ENCODE measurements at places on chromosomes 2 and 18. TPM values are rescaled to one million over a fixed set of nuclear protein-coding genes. Genes with fewer than 3 reads are reported as not detected.
A peak's percentile ranks its signal among the peaks of the same experiment; 100 is the strongest.

The ARHGEF4 gene
- 30.5 TPM for total RNA-seq

GRCh38 chr2:215357660-215358059, 45.8 kb downstream of the ATIC start:
- DNase-seq = no peak

The COBLL1 gene
- total RNA-seq = 3.6 TPM

The ATOH8 gene
- 0.04 TPM for total RNA-seq

DNA sequence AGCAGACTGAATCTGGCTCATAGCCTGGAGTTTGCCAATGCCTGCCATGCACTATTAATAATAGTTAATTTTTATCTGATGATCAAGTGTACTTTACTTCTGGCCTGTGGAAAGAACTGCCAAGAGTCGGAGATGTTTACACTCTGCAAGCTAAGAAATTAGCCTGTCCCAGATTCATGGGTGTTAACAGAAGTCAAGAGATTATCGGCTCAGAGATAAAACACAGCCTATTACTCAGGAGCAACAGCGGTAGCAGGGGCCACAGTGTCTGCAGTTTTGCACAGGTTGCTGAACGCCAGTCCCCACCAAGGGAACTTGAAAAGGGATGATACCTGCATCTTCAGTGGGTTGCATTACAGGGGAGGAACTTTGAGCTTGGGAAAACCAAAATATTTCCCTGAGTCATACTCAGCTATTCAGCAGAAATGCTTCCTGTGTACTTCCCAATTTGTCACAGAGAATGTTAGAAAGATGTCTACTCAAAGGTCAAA, 4.3 kb upstream of the ADI1 start:
- DNase-seq = peak; percentile 75

GRCh38 chr2:7952046-7952745, 729.7 kb upstream of the ID2 start:
- DNase-seq = no peak

The PXDN gene
- total RNA-seq = 125 TPM

- DNase-seq = no peak
These were observed 1.1 kb downstream of the CASP8 start for GRCh38 chr2:201261471-201261870.

DNA sequence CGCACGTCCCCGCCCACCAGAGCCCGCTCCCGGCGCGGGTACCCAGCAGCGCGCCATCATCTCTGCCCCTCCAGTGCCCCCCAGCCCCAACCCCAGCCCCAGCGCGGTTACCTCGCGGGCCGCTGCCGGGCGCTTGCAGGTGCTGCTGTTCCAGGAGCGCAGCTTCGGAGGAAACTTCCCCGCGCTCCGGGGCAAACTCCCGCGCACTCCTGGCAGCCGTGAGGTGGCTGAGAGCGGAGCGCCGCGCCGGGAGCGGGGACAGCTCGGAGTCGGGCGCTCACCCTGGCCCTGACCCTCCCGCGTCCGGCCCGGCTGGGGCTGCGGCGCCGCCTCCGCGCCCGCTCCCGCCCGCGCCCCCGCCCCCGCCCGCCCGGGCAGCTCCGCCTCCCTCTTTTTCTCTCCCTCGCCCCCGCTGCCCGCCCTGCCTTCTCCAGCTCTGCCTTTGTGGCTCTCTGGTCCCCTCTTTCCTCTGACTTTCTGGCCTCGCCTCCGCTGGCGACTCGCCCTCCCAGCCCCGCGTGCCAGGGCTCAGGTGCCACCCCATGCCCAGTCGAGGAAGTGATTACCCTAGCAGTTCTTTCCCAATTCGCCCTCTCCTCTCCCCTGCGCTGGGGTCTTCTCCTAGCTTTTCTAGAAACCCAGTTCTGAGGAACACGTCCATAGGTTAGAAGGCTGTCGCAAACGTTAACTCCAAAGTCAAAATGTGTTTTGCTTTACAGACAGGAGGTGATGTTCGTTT, at the start of gene CHST9:
Gene CHST9, minus strand, starts transcription at position 284 of the 739 bp plus-strand sequence. CDS start 42,499 bp downstream, outside the sequence.
- DNase-seq = no peak

The ADCYAP1 gene
- 0.36 TPM for total RNA-seq

DNA sequence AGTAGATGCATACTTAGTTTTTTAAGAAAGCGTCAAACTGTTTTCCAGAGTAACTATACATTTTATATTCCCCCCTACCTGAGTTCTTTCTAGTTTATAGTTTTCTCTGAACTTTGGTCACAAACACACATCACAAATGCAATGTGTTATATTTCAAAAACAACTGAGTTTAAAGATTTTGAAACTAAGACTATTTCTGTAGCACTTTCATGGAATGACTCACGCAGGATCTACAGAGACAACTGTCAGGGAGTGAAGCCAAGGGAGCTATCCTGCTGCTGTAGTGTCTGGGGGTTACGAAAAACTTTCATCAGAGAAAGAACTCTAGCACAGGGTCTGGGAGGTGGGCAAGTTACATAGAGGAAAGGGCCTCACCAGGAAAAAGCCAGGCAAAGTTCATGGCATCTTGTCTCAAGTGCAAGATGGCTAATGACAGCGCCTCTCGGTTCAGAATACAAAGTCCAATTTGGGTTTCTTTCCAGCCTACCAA, 66.8 kb downstream of the UXS1 start:
- no peak for DNase-seq

GRCh38 chr2:142100970-142101369, 29.8 kb downstream of the LRP1B start:
- DNase-seq = peak; percentile 28

The SP110 gene
- 6.7 TPM for total RNA-seq

The RBM45 gene
- 10.5 TPM for total RNA-seq

DNA sequence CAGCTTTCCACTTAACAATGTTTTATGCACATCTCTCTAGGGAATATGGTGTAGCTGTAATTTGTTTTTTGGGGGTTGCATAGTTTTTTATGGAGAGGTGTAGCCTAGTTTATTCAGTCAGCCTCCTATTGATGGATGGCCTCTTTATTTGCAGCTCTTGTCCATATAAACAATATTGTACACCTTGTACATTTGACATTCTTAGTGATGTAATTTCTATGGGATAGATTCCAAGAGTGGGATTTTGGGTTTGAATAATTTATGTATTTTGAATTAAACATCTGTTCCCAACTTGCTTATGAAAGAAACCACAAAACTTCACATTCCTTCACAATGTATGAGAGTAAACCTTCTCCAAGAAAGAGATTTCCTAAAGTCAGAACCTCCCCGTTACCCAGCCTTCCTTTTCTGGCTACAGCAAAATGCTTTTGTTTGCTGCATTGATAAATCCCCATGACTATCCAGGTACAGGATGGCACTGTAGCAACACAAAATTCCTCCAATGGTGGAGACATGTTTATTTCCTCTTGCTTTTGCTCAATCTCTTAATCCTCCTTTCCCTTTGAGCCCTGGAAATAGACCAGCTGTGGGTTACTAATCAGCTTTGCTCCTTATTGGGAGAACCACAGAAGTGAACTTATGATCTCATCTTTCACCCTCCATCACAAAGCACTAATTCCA, 58.4 kb upstream of the GALR1 start:
- no peak for DNase-seq

The ATP6V1B1 gene
- not detected for total RNA-seq

The MREG gene
- 24.4 TPM for total RNA-seq

The ZNF804A gene
- total RNA-seq = 1.9 TPM

GRCh38 chr2:151634736-151635467, 99.4 kb downstream of the NEB start:
- DNase-seq = no peak

The CRYGC gene
- not detected for total RNA-seq

DNA sequence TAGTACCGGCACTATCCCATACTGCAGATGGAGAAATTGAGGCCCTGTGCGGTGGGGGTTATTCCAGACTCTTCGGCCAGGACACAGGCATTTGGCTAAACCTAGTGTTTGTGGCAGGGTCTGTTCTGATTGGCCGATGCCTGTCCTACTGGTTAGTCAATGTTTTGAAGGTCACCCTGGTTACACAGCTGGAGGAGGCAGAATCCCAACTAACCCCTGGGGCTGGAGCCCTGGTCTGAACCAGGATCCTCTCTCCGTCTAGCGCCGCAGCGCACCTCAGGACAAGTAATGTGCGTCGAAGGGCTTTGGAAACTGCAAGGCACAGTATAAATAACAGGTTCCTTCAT, 19.4 kb downstream of the TEX44 start:
- peak; percentile 60 for DNase-seq

GRCh38 chr18:53909668-53910067, 314.8 kb downstream of the MBD2 start:
- peak; percentile 70 for DNase-seq

DNA sequence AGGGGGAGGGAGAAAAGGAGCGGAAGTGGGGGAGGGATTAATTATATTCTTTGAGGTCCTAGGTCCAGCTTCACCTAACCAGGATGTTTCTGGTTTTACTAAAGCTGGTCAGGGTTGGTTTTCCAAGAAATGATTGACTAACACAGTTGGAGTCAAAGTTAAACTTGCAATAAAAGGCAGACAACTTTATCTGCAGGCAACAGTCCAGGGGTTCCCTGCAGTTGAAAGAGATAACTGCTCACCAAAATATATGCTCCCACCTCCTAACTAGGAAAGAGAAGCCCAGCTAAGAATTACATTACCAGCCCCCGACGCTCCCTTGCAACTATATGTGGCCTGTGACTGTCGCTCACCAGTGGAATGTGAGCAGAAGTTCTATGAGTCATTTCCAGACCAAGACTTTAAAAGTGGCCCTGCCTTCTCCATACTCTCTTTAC, 140.0 kb upstream of the PKDCC start:
- DNase-seq = peak; percentile 57

The GALNT5 gene
- not detected for total RNA-seq
